Endothelial cell (in vitro differentiated cells): ENCODE measurements at places on chromosomes 3 and 15.

DNA sequence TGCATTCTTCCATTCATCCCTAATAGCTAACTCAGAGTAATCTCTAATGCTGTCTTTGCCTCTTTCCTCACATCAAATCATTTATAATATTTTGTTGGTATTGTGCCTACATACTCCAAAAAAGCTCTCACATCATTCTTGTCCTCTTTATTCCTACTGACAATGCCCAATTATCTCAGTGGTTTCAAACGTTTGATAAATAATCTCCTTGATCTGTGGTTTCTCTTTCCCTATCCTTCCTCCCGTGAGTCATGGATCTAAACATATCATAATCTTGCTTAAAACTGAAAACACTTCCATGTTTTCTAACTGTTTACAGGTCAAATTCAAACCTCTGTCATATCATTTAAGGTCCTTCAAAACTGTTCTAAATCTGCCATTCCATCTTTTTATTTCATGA lies 115.1 kb downstream of the CNTN6 start:
- no peak for DNase-seq

GRCh38 chr3:147934451-147935180 lies 525.5 kb downstream of the ZIC1 start:
- no peak for DNase-seq

- DNase-seq: no peak
These were observed 95.7 kb downstream of the LRRC3B start for GRCh38 chr3:26718315-26718714.

DNA sequence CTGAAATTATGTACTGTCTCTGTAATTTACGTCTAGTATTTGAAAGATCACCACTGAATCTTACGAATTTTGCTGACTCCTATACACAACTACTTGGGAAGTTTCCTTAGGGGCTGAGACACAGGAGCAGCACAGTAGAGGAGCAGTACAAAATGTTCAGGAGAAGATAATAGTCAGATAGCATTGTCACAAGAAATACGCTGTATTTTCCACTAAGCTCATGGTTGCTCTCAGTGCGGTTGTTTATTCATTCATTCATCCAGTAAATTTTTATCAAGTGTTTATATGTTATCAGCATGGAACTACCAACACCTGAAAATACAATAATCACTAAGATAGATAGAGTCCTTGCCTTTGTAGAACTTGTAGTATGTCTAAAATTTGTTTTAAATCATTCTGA lies 34.5 kb downstream of the ALCAM start:
- no peak for DNase-seq

DNA sequence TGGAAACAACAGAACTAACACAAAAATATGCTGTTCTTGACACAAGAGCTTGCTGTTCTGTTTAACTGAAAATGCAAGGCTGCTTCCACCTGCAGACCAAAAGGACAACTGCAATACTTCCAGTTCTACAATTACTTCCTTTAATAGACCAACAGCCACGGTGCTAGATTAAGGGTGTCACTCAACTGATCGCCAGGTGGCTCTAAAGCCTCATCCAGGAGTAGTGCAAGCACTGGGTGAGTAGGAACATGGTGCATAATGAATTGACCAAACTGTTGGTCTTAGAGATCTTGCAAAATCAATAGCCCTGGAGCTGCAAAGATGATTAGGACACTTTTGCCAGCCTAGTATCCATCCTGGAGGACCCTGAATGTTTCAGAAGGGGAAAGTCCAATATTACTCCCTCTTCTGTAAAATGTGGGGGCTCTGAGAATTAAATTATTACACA lies 3.6 kb upstream of the CLDN16 start:
- DNase-seq: no peak

DNA sequence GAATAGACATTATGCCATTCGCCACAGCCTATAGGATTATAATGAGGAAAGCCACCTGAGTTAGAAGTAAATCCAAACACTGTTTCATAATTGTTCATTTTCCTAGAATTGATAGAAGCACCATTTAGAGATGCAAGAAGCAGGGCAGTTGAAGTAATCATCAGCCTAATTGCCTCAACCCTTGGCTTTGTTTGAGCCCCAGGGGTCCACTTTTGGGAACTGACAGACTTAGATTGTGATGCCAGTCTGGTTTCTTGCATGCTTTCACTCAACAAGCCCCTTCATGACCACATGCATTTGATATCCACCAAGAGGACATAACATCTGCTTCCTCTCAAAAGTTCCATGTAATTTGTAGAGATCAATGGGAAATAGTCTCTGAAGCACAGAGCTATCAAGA lies 97.2 kb upstream of the COL8A1 start:
- DNase-seq: no peak

DNA sequence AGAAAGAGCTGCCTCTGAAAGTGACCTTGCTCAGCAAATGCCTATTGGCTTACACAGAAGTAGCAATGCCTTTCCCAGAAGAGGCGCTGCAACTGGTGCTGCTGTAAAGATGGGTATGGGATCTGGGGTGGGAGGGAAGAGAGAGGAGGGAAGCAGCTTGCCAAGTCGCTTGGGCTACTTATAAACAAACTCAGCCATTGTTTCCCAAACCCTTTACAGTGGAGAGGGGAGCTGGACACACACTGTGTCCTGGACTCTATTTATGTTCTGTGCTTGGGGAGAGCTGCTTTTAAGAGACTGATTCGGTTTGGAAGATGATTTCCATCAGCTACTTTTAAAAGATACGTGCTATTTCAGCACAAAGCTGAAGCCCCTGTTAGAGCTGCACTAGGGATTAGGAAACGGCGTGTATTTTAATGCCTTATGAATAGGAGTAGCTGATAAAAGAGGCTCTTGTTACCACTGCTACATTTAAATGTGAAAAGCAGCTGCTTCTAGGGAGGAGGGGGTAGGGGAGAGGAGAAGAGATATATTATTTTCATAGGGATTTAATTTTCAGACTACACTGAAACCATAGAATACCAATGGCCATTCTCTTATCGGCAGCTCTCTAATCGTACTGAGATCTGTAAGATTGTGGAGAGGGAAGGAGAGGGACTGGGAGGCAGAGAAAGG lies 440.6 kb downstream of the MCTP2 start:
- peak; percentile 33 for DNase-seq

DNA sequence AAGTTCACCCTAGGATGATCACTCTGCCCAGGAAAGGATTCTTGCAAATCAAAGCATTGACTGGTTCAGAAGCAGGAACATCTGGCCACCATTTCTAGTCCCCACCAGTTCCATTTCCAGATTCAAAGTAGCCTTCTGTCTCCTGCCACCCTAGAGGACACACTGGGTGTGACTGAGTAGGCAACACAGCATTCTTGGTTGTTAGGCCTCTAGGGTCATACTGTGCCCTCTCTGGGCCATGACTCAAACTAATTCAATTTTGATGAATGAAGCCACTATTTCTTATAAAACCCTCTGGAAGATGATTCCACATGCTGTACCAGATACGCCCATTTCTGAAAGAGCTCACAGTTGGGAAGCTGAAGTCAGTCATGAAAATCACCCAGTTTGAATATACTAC lies 69.7 kb downstream of the WDR76 start:
- no peak for DNase-seq

DNA sequence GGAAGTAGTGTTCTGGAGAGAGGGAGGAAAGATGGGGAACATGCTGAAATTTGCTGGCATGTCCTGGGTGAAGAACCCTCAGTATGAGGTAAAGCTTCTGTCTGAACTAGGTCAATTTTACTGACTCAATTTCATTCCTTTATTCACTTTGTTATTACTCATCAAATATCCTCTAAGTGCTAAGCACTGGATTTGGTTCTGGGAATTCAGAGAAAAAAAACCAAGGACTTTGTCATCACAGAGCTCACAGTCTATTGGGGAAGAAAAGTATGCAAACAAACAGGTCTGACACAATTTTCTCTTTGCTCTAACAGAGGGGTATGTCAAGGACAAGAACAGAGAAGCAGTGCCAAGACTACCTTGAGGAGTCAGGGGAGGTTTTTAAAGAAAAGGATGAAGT lies 68.0 kb downstream of the TFG start:
- no peak for DNase-seq

DNA sequence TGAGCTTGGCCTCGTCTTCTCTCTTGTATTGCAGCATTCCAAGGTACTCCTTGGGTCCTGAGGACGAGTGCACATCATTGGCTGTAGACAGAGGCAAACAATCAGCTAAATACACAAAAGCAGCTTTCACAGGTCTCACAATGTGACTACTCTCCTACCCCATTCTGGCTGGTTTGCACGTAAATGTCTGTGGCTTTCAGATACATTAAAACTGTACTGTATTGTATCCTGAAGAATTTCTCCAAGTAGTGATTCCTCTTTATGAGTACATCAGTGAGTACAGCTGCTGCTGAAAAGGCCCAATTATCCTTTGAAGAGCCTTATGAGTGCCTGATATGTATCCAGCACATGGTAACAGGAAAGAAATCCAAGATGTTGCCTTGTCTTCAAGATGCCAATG lies 22.0 kb upstream of the GNB5 start:
- DNase-seq: no peak

GRCh38 chr15:75235760-75236729 lies 22.1 kb upstream of the GOLGA6C start:
- DNase-seq: no peak

- peak; percentile 45 for DNase-seq
These were observed 3.9 kb upstream of the VILL start for GRCh38 chr3:37986479-37987314.
